ENCODE measurements at places on chromosomes 11 and 22. TPM values are rescaled to one million over a fixed set of nuclear protein-coding genes. Genes with fewer than 3 reads are reported as not detected.

OR10D3 gene
- not detected for total RNA-seq

- no peak for DNase-seq
These were observed 49.1 kb downstream of the CDKN1C start for GRCh38 chr11:2836315-2837095.

- DNase-seq, result no peak
These were observed 6.6 kb upstream of the FAM118A start for GRCh38 chr22:45303181-45303580.

GRCh38 chr11:71282581-71283351 lies 30.4 kb upstream of the SHANK2 start:
- peak; percentile 48 for DNase-seq

Measured in sigmoid colon (tissue), 7 donors.